K562 (cell line): ENCODE measurements at places on chromosomes 13 and 19.
A peak's percentile ranks its signal among the peaks of the same experiment; 100 is the strongest.

GRCh38 chr13:92172191-92172590 lies 773.8 kb downstream of the GPC5 start:
- DNase-seq: no peak

- DNase-seq: no peak
Observed at GRCh38 chr13:47120282-47120681, 223.4 kb upstream of the HTR2A start.

GRCh38 chr19:8021374-8021773 lies 15.9 kb upstream of the ELAVL1 start:
- no peak for DNase-seq

- no peak for DNase-seq
Observed at GRCh38 chr13:111020546-111020945, 94.6 kb upstream of the ARHGEF7 start.

- no peak for DNase-seq
Observed at GRCh38 chr19:30226464-30227011, 145.6 kb upstream of the ZNF536 start.

DNA sequence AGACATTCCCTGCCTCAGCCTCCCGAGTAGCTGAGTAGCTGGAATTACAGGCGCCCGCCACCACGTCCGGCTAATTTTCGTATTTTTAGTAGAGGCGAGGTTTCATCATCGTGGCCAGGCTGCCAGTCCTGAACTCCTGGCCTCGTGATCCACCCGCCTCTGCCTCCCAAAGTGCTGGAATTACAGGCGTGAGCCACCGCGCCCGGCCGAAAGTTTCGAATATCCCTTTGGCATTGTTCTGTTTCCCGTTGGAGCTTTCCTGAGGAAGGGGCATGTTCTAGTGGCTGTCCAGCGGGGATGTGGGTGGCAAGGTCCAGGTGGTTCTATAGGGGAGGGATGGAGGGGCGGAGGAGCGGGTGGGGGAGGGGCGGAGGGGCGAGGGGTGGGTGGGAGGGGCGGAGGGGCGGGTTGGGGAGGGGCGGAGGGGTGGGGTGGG lies 2.1 kb upstream of the BSG start:
- peak; percentile 55 for DNase-seq

DNA sequence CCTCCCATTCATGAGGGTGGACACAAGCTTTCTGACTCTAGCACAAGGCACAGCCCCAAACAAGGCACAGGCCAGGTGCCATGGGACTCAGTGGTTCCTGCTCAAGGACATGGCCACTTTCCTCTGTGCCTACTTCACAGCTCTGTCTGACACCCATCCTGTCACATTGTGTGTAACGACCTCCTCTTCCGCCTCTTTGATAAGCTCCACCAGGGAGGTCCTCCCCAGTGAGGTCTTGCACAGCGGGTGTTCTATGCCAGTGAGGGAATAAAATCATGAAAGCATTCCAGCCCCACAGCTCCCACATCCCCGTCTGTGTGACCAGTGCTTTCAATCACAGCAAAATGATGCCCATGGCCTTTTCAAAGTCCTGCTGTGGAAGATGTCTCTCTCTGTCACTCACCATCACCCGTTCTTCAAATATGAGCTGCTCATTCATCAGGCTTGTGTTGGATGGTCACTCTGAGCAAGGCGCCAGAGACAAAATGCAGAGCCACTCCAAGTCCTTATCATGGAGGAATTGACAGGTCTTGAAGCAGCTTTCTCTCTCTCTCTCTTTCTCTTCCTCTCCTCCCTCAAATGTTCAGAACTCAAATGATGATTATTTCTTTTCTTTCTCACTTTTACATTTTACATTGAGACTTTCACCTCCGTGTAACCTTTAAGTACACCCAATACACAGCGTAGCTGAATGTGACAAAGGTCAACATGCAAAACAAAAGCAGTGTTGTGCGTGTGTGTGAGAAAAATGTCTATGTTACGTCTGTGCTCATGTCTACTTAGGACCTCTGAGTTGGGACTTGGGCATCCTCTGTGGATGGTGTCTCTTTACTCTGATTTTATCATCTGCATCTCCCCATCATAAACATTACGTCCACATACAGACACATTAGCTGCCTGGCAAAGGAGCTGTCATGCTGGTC lies 8.0 kb upstream of the SPATA13 start:
- DNase-seq: no peak

DNA sequence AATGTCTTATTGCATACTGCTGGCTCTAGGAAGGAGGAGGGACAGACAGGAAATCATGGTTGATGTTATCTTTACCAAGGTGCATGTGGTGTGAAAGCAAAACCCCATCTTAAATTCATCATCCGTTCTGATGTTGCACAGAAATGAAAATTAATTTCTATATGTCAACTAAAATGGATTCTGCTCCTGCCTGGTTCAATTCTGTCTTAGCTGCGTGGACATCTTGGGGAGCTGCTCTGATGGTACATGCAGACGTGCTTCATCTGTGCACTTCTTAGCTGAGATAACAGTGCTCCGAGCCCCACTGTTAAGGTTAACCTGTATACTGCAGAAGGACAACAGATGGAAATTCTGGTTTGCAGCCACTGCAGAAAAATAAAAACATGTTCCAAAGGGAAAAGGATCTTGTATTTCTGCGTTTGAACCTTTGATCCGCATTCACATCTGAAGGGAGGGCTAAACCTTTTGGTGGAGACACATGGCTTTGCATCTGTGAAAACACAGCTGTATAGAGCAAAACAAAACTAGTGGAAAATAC lies 155.6 kb downstream of the TM9SF2 start:
- DNase-seq: no peak
